ENCODE measurements at places on chromosomes 5 and 9.

- no peak for DNase-seq
Measured at GRCh38 chr5:131393498-131393968, 129.7 kb downstream of the CDC42SE2 start.

GRCh38 chr5:83222906-83223305 is 145.6 kb downstream of the XRCC4 start:
- no peak for DNase-seq

DNA sequence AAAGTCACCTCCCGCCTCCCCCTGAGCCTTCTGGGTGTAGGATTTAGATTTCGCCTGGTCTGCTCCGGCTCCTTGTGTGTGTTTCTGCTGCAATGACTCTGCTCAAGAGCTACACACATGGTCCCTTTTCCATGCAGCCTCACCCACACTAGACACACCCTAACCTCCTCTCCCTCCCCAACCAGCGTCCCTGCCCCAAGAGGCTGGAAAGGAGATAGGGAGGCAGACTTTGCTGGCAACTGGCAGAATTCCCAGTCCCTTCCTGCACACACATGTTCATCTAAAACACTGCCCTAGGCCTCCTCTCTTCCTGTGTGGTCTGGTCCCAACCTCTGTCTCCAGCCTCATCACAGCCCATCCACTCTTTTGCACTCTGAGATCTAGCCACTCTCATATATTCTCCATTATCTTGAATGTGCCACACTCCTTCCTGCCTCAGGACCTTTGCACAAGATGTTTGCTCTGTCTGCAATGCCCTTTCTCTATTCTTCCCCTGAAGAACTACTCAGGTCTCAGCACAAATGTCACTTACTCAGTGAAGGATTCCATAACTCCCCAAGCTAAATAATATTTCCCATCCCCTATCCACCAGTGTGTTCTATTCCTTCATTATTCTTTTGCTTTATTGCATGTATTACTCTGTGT is 253.8 kb downstream of the CDK5RAP2 start:
- no peak for DNase-seq

DNA sequence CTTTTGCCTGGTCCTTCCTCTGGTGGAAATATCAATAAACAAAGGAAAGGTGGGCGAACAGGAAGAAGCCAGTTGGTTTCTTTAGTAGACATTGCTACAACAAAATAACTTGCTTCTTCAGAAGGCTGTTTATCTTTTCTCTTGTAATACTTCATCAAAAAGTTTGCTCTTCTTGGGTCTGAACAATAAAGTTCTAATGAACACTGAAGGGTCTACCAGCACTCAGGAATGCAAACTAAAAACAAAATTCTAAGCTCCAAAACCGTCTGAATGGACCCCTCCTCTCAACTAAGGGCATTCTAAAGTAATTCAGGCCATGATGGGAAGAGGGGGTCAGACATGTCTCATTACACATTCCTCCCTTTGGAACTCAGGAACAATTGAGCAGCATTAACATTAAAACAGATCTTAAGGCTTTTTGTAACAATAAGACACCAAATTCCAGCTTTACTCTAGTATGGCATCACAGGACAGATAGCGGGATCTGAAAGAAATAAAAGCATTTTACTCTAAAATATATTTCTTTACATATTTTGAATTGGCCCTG is 2.3 kb downstream of the TBCA start:
- DNase-seq: no peak

GRCh38 chr9:135908754-135909204 is 1.4 kb upstream of the CAMSAP1 start:
- no peak for DNase-seq

GRCh38 chr9:737400-738120 is 103.9 kb upstream of the DMRT1 start:
- DNase-seq: no peak

GRCh38 chr9:125494653-125494915 is 212.4 kb downstream of the MAPKAP1 start:
- no peak for DNase-seq
